ENCODE measurements at places on chromosomes 3 and 15.

- no peak for DNase-seq
Measured at GRCh38 chr15:42050484-42051255, 29.8 kb upstream of the PLA2G4E start.

GRCh38 chr15:76376816-76377215 is 40.2 kb downstream of the ISL2 start:
- no peak for DNase-seq

DNA sequence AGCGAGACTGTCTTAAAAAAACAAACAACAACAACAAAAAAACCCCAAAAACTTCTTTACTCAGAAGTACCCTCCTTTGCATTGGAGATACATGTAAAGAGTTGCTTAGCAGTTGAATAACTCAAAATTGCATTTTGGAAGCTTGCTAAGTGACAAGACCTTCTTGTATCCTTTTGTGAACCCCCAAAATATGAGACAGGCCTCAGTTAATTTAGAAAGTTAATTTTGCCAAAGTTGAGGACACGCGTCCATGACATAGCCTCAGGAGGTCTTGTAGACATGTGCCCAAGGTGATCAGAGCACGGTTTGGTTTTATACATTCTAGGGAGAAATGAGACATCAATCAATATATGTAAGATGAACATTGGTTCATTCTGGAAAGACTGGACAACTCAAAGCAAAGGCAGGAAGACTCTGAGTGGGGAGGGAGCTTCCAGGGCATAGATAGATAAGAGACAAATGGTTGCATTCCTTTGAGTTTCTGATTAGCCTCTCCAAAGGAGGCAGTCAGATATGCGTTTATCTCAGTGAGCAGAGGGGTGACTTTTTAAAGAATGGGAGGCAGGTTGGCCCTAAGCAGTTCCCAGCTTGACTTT is 1.7 kb upstream of the ARF4 start:
- no peak for DNase-seq

GRCh38 chr15:66724732-66725463 is 22.9 kb downstream of the SMAD6 start:
- DNase-seq = no peak

DNA sequence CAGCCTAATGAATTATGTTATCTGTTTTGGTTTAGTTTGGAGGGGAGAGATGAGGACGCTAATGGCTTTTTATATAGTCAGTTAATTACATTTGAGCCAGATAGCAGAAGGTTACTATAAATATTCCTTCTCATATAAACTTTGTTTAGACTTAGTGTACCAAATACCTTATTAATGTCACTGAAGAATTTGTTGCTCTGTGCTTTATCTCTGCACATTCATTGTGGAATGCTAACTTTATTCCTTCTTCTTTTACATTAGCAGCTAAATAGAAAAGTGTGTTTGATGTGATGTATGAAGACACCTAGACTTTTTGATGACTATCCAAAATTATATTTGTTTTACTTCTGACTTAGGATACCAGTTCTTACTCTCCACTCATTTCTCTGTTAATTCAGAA is 105.2 kb downstream of the EPHA3 start:
- no peak for DNase-seq

DNA sequence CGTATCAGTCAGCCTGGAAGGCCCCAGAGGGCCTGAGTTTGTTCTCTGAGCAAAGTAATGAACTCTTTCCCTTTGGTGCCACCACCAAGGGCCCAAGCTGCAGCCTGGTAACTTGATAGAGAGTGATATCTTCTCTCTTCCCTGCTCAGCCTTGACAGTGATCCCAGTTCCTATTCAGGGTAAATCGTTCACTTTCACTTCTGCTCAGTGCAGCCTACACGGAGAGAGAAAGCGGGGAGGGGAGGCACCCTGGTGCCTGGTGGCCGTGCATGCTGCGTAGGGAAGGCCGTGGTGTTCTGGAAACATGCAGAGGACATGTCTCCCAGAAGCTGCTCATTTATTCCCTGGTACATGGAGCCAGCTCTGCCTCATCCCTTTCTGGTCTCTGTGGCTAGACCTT is 54.9 kb downstream of the KIF9 start:
- DNase-seq = no peak

GRCh38 chr15:86165265-86166211 is 85.9 kb downstream of the AGBL1 start:
- DNase-seq = peak; percentile 14

- no peak for DNase-seq
Measured at GRCh38 chr15:84598250-84598649, 2.6 kb upstream of the ZSCAN2 start.

Measured in renal pelvis (tissue), 12 donors.